Peyer's patch (tissue), 4 donors: ENCODE measurements at places on chromosomes 2 and 18. TPM values are rescaled to one million over a fixed set of nuclear protein-coding genes. Genes with fewer than 3 reads are reported as not detected.
A peak's percentile ranks its signal among the peaks of the same experiment; 100 is the strongest.

DNA sequence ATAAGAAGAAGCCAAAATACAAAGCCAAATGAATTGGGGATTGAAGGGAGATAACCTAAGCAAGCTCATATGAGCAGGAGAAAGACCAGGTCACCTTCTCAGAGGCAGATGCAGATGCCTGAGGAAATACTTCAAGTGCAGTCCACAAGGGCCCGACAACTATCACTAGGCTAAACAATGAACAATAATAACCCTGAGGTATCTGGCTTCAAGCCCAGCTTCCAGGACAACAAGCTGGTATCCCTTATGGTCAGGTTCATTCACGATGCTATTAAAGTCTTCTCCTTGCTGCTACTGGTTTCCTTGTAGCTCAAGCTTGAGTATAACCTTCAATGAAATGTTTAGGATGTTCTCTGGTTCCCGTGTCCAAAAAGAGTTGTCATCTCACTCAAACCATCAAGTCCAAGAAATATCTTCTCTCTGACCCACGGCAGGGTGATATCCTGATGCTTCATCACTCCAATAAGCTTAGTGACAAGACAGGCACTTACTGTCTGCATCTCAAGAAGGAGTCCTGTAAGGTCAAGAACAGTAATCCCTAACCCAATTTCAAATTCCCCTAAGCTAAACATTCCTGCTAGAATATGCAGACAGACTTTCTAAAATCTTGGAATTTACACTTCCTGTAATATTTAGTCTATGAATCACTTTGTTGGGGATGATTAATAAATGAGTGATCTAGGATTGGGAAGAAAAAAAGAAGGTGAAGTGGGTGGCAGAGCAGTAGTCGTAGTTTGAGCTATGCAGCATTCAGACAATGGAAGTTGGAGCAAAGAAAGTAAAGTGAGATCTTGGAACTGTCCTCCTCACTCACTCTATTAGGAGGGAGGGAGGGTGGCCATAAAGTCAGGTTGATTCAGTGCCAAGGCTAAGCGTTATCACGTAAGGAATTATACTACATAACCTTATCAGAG is 33.1 kb downstream of the CHN1 start:
- H3K27me3 ChIP-seq = no peaks in the 10 kb centered on the region
- H3K27ac ChIP-seq = no peak overlapping the region

FAM110C gene
- total RNA-seq = 27.7 TPM

DNA sequence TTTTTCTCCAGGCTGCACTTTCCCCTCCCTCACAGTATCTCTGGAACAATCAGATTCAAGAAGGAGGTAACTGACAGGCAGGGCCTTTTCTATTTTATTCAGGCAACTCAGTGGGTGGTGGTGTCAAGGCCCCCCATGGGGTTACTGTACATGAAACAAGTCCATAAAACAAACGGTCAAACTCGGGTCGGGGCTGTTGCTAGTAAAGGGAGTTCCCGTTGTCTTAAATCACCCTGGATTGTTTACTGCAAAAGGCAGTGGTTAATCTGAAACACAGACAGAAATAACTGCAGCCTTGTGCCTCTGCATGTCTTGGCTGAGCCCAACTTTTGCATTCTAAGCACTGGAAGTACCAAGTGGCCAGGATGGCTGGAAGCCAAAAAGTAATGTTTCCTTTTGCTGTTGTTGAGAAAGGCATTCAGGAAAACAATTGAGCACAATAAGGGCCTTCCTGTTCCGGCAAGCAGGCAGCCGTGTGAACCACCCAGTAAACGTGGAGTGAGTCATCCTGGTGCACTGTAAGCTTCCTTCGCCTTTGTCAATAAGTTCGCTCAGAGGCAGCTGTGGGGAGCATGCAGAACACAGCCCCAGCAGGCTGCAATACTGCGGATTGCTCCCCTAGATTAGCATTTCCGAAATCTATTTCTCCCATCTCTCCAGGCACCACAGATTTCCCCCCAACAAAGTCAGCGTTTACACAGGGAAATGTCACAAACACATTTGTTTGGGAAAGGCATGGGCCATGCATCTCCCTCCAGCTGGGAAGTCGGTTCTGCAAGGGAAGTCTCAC is 149.6 kb downstream of the IRS1 start:
- DNase-seq = peak; percentile 69
- H3K27ac ChIP-seq = peak overlapping the region; percentile 81
- H3K36me3 ChIP-seq = no peaks in the 10 kb centered on the region
- H3K4me3 ChIP-seq = no peak overlapping the region
- H3K27me3 ChIP-seq = no peaks in the 10 kb centered on the region

MAL gene
- 1.2 TPM for total RNA-seq

HOXD3 gene
- total RNA-seq = 8.7 TPM
